CD4-positive, alpha-beta T cell treated with Interleukin-17A for 1 hour (primary cell): ENCODE measurements at places on chromosomes 5 and 9.

DNA sequence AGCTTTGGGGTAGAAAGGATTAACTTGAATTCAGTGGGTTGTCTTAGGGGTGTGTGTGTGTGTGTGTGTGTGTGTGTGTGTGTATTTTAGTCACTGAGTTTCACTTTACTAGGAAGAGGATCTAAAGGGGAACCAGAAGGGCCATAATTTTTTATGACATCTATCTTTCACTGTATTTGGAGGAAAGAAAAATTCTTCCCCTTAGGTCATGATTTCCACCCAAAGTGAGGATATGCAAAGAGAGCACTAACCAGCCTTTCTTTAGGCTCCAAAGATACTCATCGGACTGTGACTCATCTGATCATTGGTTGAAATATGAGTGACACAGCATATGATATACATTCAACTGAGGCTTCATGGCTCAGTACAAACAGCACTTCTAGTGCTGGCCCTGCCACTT is 75.2 kb upstream of the RASGRF2 start:
- no peak for DNase-seq

- no peak for DNase-seq
These were observed 32.4 kb upstream of the STX17 start for GRCh38 chr9:99873943-99874584.

- peak; percentile 62 for DNase-seq
These were observed 30.3 kb downstream of the FGF1 start for GRCh38 chr5:142655339-142656267.

- DNase-seq = no peak
These were observed 11.9 kb downstream of the SIL1 start for GRCh38 chr5:139186261-139186660.

DNA sequence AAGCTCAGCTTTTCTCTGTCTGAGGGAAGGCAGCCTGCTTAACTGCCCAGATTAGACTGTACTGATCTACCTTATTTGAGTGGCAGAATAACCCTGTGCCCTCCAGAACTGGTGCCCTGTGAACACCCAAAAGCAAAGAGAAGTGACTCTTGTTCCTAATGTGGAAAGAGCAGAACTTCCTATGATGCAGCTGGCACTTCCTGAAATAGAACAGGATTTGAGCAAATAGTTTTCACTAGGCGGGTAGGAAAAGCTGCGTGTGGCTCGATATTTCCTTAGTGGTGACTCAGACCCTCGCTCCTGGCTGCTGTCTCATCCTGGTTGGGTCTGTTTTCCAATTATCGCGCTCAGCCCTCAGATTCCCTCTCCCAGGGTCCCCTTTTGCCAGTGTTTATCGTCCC is 89.9 kb downstream of the SH3TC2 start:
- no peak for DNase-seq

GRCh38 chr9:101840694-101841188 is 102.3 kb upstream of the GRIN3A start:
- no peak for DNase-seq

GRCh38 chr9:133845440-133845839 is 107.3 kb upstream of the SARDH start:
- DNase-seq = no peak

DNA sequence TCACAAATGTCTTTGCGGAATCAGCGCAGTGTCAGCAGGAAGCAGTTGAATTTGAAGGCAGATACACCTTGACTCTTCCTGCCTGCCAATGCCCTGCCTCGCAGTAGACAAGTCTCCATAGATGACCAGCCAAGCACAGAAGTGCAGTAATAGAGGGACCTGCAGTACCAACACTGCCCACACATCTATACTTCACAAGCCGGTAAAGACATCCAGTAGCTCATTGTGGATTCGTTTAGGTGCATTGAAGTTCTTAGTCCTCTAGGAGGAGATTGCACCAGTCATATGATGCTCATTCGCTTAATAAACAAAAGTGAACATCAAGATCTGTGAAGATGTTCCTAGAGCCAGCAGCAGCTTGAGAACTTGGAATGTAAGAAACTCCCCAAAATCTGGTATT is 7.1 kb upstream of the IFNA2 start:
- peak; percentile 14 for DNase-seq

DNA sequence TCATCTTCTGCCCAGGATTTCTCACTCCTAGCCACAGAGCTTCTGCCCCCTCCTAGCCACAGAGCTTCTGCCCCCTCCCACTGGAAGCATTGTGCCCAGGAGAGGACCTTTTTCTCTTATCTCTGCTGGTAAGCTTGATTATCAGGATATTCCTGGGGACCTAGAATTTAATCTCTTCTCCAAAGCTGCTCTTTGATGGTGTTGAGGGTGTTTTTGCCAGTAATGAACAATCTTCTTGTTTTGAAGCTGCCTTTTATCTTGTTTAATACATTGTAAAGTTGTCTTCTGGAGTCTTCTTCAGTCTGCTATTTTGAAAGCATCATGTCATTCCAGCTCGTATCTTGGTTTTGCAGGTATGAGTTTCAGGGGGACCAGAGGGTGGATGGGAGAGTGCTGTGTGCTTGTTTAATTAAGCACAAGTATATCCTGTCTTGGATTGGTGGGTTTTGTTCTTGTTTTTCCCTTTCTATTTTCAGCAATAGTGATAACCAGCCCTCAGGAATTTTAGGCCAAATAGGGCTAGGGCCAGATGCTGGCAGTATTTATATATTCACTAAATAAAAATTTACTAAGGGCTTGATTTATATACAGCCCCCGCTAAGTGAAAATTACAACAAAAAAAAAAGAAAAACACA is 214.0 kb upstream of the DMRT1 start:
- no peak for DNase-seq

- no peak for DNase-seq
These were observed 123.2 kb downstream of the MYO10 start for GRCh38 chr5:16812911-16813310.

GRCh38 chr5:119397518-119398380 is 41.9 kb downstream of the TNFAIP8 start:
- peak; percentile 23 for DNase-seq

- DNase-seq = no peak
These were observed 44.3 kb upstream of the SLC12A7 start for GRCh38 chr5:1156033-1156753.

- DNase-seq = no peak
These were observed 302.4 kb downstream of the RAB3C start for GRCh38 chr5:58885260-58885659.

DNA sequence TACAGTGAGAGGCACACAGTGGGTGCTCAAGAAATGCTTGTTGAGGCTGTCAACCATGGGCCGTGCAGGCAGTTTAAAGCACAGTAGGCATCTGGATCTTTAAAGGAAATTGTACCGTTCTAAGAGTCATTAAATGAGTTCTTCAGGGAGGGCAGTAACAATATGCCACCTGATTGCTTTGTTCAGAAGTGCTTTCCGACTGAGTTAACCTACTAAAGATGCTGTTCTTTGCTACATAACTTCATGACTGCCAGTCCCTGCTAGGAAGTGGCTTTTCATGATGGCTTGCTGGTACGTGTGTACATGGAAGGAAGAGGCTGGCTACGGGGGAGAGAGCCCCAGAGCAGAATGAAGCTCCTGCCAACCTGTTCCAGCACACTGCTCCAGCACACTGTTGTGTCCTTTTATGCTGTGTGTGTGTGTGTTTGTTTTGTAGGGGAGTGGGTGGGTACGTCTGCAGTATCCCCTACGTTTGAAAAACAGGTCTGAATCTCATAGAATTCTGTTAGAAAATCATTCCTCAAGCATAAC is 41.9 kb upstream of the PPP2R2B start:
- DNase-seq = no peak

DNA sequence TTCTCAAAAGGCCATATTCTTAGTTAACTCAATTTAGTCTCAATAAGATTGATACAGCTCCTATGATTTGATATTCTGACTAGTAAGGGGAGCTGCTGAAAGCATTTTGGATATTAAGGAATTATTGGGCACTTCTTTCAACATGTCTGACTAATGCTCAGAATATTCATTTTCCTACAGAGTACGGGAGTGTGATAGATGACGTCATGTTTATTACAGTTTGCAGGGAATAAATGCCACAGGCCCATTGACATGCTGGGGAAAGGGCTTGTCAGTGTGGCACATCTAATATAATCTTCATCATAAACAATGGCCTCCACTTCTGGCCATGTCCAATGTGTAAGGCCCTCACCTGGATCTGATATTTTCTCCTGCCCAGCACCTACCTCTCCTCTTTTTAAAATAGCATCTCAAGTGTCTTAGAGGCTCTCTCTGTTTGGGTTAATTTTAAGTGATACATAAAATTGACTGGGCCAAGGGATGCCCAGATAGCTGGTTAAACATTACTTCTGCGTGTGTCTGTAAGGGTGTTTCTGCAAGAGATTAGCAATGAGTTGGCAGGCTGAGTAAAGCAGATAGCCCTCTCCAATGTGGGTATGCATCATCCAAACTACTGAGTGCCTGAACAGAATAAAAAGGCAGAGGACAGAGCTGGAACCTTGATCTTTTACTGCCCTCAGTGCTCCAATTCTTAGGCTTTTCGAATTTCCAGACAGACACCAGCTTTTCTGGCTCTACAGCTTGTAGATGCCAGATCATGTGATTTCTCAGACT is 99.3 kb downstream of the SLC24A2 start:
- no peak for DNase-seq

GRCh38 chr9:76630916-76631315 is 133.3 kb upstream of the PCA3 start:
- DNase-seq = no peak

DNA sequence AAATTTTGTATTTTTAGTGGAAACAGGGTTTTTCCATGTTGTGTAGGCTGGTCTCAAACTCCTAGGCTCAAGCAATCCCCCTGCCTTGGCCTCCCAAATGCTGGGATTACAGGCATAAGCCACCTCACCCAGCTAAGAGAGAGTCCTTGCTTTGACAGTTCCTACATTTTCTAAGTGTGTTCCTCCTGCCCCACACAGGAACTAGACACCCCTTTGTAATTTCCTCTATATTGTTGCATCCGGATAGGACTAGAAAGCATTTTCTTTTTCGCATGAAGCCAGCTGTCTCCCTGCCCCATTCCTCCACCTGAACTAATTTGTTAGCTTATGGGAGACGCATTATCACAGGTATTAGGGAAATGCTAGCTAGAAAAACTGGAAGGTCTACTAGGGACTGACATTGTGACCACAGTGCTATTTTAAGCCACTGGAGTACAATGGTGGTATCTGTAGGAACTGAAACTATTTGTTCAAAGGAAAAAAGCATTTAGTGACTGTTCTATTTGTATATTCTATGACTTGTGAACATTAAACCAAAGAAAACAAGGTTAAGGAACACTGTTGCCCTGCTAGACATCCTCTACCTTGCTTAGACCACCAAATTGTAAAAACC is 214.1 kb downstream of the SMARCA2 start:
- no peak for DNase-seq

DNA sequence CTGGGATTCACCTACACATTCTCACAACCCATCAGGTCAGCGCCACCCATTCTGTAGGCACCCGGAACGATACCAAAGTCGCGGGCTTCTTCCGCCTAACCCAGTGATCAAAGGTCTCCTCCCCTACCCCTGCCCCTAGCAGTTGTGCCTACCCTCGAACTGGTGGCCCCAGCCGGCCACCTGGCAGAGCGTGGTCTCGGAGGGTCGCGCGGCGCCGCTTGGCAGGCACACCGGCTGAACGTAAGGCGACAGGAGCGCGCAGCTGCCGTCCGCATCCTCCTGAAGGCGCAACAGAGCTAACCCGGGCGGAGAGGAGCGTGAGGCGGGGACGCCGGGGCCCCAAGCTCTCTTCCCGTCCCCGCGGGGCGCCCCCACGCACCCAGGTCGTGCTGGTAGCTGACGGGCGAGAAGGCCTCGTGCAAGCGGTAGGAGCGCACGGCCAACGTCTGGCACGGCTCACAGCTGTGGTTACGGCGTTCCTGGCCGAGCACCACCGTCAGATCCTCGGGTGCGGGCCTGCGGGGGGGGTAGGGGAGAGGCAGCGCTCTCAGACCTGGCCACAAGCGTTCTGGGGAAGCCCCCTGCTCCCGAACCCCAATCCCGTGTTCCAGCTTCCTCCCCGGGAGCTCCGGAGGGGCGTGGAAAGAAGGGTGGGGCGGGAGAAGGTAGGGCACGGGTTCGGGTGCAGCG is 2.8 kb upstream of the PFN3 start:
- peak; percentile 66 for DNase-seq

DNA sequence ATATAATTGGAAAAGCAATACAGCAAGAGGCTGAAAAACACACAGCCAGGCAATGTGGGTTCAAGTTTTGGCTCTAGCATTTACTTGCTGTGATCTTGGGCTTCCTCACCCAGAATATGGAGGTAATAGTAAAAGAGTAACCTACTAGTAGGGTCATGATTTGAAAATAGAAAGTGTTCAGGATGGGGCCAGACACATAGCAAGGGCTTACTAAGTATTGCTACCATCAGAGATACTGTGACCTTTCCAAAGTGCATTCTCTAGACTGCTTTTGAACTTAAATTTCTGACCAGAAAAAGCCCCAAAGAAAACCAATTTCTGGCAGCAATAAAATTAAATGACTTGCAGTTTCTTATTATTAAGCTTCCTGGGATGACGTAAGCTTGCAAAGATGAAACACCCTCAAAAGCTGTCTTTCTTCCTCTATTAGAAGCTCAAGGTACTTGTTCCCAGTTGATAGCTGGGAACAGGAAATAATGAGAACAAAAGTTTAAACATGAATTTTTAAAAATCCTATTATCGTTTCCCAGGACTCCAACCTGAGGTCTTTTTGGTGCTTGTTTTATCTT is 20.3 kb downstream of the SLC45A2 start:
- DNase-seq = no peak

DNA sequence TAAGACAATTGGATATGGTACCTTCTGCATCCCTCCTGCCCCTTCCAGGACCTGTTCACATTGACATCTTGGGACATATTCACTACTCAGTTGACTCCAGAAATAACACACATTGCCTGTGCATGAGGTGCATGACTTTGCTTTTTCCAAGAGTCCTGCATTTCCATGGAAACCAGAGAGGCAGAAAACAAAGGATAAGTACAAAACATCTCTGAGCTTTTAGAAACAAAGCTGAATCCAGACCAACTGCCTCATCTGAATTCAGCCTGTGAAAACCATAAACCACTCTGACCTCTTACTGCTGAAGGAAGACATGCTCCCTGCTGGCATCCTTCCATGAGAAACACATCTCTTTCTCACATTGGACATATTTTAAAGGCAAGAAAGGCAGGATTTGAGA is 695.1 kb downstream of the TAF11L14 start:
- DNase-seq = no peak

DNA sequence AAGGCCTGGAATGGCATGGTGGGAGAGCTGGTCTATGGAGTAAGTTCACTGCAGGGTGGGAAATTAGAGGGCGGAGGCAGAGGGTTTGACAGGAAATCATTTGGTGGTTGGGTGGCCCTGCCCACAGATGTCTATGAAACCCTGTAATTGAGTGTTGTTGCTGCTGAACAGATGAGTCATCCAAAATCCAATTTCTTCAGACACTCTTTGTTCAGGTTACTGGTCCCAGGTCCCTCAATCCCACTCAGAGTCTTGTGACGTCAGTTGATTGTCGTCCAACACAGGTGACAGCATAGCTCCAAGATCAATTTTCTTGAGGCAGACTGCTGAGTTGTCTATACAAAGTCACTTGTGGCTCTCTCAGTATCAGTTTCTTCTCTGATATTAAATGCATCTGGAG is 208.6 kb downstream of the GRIA1 start:
- no peak for DNase-seq
